ENCODE measurements at places on chromosomes 4 and X. TPM values are rescaled to one million over a fixed set of nuclear protein-coding genes. Genes with fewer than 3 reads are reported as not detected.

Gene XG
- total RNA-seq = 0.30 TPM

Gene LONRF3
- 0.19 TPM for total RNA-seq

Gene TAB3
- total RNA-seq = 17.7 TPM

Gene CLDN24
- total RNA-seq = not detected

Gene FGFBP1
- not detected for total RNA-seq

DNA sequence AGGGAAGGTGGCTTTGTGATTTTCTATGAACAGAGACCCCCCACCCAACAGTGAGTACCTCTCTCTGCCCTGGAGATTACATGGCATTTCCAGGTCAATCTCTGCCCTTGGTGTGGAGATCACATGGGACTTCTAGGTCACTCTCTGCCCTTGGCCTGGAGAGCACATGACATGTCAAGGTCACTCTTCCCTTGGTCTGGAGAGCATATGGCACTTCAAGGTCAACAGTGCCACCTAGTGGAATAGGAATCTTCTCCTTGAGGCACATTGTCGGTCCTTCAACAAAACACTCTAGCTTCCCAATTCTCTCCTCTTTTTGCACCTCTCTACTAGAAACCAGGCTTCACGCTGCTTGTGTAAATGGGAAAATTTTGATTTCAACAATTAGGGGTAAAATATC lies 66.2 kb upstream of the TACR3 start:
- no peak overlapping the region for H3K27ac ChIP-seq
- peak; percentile 2 for DNase-seq
- no peaks in the 10 kb centered on the region for H3K36me3 ChIP-seq
- no peaks in the 10 kb centered on the region for H3K27me3 ChIP-seq

- no peaks in the 10 kb centered on the region for H3K36me3 ChIP-seq
- no peak overlapping the region for H3K4me3 ChIP-seq
- no peak overlapping the region for H3K27ac ChIP-seq
- H3K4me1 ChIP-seq = no peaks in the 10 kb centered on the region
- no peaks in the 10 kb centered on the region for H3K27me3 ChIP-seq
Observed at GRCh38 chr4:37728064-37728463, 41.9 kb upstream of the RELL1 start.

GRCh38 chrX:8364369-8365141 lies 100.1 kb upstream of the VCX3B start:
- H3K4me3 ChIP-seq = no peak overlapping the region
- no peak overlapping the region for H3K27ac ChIP-seq
- H3K27me3 ChIP-seq = no peaks in the 10 kb centered on the region
- no peaks in the 10 kb centered on the region for H3K36me3 ChIP-seq
- H3K4me1 ChIP-seq = no peaks in the 10 kb centered on the region

DNA sequence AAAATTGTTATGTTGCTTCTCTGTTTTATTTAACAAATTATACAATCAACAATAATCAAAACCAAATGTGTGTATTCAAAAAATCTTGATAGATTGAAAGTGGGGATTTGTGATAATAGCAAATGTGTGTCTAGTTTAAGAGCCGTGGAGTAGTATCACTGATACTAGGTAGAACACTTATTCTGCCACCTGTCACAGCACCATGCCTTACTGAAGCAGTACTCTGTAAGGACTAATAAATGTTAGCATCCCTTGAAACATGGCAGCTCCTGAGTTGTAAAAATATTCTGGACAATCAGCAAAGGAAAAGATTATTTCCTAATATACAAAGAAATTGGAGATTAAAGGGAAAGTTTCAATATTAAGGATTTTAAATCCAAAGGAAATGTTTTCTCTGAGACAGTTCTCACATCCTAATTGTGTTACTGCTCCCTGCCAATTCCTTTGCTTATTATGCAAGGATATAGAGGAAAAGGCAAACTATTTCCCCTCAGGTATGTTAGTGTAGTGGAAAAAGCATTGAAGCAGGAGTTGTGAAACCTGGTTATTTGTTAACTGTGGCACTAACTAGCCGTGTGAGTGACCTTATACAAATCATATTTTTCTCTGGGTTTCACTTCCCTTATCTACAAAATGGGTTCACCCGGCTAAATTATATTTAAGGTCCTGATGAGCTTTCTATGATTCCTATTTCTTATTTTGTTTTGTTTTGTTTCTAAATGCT lies 303.1 kb downstream of the ARHGAP24 start:
- peak overlapping the region; percentile 63 for H3K4me3 ChIP-seq
- H3K27me3 ChIP-seq = no peaks in the 10 kb centered on the region
- no peak for DNase-seq
- H3K27ac ChIP-seq = peak overlapping the region; percentile 71
- no peaks in the 10 kb centered on the region for H3K36me3 ChIP-seq

DNA sequence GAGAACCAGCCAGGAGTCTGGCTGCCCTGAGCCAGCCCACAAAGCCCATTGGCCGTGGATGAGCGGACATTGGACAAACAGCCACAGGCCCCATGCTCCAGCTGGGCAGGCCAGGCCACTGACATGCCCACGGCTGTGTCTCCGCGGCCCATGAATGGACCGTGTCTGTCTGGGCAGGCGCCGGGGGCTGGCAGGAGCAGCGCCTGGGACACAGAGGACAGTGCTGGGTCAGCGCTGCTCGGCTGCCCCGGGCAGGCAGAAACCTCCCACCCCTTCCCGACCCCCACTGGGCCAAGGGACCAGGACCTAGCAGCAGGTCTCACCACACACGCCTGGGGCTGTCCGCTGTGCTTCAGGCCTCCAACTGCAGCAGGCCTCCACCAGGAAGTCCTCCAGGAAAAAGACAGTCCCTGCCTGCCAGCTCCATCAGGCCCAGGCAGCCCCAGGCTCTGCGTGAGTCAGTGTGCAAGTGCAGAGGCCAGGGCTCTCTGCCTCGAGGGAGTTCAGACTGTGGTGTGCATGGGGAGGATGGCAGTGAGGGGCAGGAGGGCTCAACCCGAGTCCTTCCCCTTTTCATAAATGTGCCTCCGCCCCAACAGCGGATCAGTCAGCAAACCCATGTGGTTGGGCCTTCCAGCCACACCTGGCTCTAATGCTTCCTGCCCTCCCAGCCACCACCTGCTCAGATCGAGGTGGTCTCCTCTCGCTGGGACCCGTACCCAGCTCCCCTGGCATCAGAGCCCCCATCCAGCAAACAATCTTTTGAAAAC lies 17.2 kb upstream of the FGFR3 start:
- DNase-seq = no peak
- no peaks in the 10 kb centered on the region for H3K27me3 ChIP-seq
- no peaks in the 10 kb centered on the region for H3K36me3 ChIP-seq
- H3K4me1 ChIP-seq = no peaks in the 10 kb centered on the region

DNA sequence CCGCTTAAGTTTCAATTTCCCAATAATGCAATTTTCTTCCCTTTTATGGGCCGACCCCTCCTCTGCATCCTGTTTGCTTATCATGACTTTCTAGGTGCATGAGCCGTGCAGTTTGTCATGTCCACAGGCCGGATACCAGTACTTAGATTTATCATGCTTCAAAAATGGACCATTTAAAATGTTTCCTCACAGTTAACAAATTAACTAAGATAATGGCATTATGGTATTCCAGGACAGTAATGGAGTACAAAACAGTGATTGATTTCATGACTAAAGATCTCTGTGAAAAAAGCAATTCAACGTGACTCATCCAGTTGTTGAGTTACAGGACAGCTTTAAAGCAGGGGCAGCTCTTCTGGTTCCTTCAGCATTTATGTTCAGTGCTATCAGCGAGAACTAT lies 23.0 kb downstream of the SNX25 start:
- no peaks in the 10 kb centered on the region for H3K27me3 ChIP-seq
- H3K36me3 ChIP-seq = no peaks in the 10 kb centered on the region
- H3K4me3 ChIP-seq = no peak overlapping the region
- peaks cover 12% of the 10 kb centered on the region for H3K4me1 ChIP-seq
- peak; percentile 55 for DNase-seq

DNA sequence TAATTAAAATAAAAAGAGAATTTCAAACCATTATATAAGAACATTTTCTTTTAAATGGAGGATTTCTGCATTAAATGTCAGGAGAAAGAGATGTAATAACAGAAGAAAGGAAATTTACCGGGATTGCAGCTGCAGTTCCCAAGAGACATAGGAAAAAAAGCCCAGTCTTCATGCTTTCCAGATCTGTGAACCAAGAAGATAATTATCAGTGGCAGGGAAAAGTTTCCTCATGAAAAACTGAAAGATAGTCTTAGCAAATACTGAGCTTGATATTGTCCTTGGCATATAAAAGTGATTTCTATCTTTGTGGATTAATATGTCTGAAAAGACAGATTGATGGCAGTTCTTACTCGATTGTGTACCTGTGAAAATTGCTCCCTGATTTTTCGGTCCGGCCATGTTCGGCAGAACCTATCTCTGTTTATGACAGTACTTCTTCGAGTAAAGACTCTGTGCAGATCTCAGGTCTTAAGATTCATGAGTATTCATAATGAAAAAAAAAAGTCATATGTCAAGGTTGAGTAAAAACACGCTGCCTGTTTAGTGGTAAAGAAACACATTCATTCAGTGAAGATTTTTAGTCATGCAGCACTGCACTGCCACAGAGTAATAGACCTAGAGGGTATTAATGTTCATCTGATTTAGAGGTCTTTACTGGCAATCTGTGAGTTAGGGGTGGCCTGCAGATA lies 29.6 kb downstream of the SPARCL1 start:
- no peaks in the 10 kb centered on the region for H3K36me3 ChIP-seq
- no peak overlapping the region for H3K4me3 ChIP-seq
- H3K27me3 ChIP-seq = no peaks in the 10 kb centered on the region
- no peak overlapping the region for H3K27ac ChIP-seq
- DNase-seq = no peak

DNA sequence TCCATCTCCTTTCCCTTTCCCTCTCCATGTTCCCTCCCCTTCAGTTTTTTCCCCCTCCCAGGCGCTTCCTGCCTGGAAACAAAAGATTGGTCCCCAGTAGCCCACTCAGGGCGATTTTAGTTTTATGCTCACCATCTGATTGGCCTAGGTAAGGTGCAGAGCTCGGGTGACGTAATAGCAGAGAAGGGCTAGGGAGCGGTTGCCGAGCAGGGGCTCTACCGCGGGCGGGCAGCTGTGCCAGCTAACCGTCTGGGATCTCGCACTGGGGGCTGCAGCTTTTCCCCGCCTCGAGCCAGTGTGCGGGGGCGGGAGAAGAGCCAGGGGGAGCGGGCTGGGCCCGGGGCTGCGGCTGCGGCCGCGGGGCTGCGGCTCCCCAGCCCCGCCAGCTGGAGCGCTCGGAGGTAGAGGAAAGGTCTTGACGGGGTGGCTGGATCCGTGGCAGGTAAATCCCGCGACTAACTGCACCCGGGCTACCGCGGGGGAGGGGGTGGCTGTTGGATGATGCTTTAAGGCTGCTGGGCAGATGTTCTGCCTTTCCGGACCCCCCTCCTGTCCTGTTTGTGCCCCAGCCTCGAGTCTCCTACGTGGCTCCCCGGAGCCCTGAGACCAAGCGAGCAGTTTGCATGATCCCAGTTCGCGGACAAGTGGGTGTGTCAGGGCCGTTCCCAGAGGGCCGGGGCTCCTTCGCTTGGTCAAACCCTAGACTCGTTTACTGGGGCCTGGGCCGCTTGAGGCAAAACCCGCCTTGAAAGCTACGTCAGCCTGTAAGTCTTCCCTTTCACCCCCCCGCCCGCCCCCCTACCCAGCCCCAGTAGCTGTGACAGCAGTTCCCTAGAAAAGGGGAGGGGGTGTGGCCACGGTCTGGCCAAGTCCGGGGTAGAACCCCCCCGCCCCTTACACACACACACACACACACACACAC lies at the start of gene PAK3:
Gene PAK3, plus strand, starts transcription at position 218 of the 922 bp plus-strand sequence. CDS start 26,913 bp downstream, outside the sequence.
- H3K27me3 ChIP-seq = no peaks in the 10 kb centered on the region
- DNase-seq = peak; percentile 90
- peak within 1 kb of the TSS; percentile 78 for H3K4me3 ChIP-seq
- peaks cover 3% of the 10 kb centered on the region for H3K4me1 ChIP-seq
- H3K27ac ChIP-seq = peak within 1 kb of the TSS; percentile 65

- no peak for DNase-seq
- no peaks in the 10 kb centered on the region for H3K4me1 ChIP-seq
- H3K27me3 ChIP-seq = no peaks in the 10 kb centered on the region
- H3K36me3 ChIP-seq = no peaks in the 10 kb centered on the region
- H3K27ac ChIP-seq = no peak overlapping the region
Observed at GRCh38 chr4:88215351-88215750, 56.9 kb upstream of the ABCG2 start.

DNA sequence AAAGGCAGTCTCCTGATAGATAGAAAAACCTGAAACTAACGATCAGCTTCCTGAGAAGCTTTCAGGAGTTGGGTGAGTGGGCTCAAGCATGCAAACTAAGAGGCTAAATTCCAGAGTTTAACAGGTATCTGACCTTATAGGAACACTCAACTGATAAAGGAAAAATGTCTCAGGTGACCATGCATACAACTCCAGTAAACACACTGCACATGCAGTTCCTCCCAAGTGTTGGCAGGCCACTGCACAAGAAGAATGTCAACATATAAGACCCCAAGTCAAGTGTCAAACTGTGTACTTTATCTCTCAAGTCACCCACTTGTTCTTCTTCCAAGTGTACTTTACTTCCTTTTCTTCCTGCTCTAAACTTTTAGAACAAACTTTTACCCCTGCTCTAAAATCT lies 981.2 kb downstream of the FAM133A start:
- H3K36me3 ChIP-seq = no peaks in the 10 kb centered on the region
- H3K4me1 ChIP-seq = no peaks in the 10 kb centered on the region
- DNase-seq = no peak
- no peak overlapping the region for H3K4me3 ChIP-seq
- H3K27ac ChIP-seq = no peak overlapping the region

GRCh38 chr4:14428125-14428524 lies 574.2 kb upstream of the CPEB2 start:
- no peaks in the 10 kb centered on the region for H3K27me3 ChIP-seq
- no peak for DNase-seq
- no peak overlapping the region for H3K27ac ChIP-seq
- H3K4me3 ChIP-seq = no peak overlapping the region

- H3K27me3 ChIP-seq = no peaks in the 10 kb centered on the region
- no peak overlapping the region for H3K4me3 ChIP-seq
- DNase-seq = no peak
- H3K36me3 ChIP-seq = no peaks in the 10 kb centered on the region
- H3K27ac ChIP-seq = no peak overlapping the region
- H3K4me1 ChIP-seq = no peaks in the 10 kb centered on the region
Observed at GRCh38 chrX:38260231-38260630, 39.6 kb upstream of the SRPX start.

GRCh38 chrX:11438767-11439166 lies 145.6 kb downstream of the AMELX start:
- H3K27ac ChIP-seq = no peak overlapping the region
- H3K27me3 ChIP-seq = no peaks in the 10 kb centered on the region
- peaks cover 14% of the 10 kb centered on the region for H3K4me1 ChIP-seq
- no peak overlapping the region for H3K4me3 ChIP-seq
- no peaks in the 10 kb centered on the region for H3K36me3 ChIP-seq
- DNase-seq = peak; percentile 42

- no peak overlapping the region for H3K27ac ChIP-seq
- peaks cover 2% of the 10 kb centered on the region for H3K4me1 ChIP-seq
- no peaks in the 10 kb centered on the region for H3K36me3 ChIP-seq
- no peak for DNase-seq
Observed at GRCh38 chrX:10537308-10537707, 83.1 kb downstream of the MID1 start.
